ENCODE measurements at places on chromosomes 6 and 20.
A peak's percentile ranks its signal among the peaks of the same experiment; 100 is the strongest.

DNA sequence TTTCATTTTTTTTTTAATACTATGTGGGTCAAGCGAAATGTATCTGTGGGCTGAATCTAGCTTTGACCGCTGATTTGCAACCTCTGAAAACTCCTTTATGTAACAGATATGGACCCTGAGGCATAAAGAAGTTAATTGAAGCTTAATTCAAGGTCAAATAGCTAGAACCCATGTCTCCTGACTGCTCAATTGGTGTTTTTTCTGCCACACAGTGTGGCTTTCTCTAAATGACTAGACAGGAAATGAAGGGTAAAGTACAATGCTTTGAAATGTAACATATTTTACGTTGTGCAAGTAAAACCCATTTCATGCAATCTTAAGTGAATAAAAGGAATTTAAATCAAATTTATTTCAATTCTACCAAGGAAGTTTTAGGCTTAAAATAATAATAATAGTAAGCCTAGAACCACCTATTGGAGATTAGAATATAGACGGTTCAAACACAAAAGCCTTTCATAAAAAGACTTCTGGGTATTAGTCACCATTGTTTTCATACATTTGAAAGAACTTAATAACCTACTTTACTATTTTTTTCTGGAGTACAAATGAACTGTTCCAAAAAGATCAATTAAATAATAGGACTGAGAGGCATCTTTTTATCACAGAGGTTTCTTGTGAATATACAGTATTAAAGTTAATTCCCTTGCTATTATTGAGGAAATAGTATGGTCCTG, 279.8 kb downstream of the EPHA7 start:
- DNase-seq: no peak

DNA sequence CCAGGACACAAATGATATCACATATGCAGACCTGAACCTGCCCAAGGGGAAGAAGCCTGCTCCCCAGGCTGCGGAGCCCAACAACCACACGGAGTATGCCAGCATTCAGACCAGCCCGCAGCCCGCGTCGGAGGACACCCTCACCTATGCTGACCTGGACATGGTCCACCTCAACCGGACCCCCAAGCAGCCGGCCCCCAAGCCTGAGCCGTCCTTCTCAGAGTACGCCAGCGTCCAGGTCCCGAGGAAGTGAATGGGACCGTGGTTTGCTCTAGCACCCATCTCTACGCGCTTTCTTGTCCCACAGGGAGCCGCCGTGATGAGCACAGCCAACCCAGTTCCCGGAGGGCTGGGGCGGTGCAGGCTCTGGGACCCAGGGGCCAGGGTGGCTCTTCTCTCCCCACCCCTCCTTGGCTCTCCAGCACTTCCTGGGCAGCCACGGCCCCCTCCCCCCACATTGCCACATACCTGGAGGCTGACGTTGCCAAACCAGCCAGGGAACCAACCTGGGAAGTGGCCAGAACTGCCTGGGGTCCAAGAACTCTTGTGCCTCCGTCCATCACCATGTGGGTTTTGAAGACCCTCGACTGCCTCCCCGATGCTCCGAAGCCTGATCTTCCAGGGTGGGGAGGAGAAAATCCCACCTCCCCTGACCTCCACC, 42.2 kb downstream of the SIRPA start:
- no peak for DNase-seq

DNA sequence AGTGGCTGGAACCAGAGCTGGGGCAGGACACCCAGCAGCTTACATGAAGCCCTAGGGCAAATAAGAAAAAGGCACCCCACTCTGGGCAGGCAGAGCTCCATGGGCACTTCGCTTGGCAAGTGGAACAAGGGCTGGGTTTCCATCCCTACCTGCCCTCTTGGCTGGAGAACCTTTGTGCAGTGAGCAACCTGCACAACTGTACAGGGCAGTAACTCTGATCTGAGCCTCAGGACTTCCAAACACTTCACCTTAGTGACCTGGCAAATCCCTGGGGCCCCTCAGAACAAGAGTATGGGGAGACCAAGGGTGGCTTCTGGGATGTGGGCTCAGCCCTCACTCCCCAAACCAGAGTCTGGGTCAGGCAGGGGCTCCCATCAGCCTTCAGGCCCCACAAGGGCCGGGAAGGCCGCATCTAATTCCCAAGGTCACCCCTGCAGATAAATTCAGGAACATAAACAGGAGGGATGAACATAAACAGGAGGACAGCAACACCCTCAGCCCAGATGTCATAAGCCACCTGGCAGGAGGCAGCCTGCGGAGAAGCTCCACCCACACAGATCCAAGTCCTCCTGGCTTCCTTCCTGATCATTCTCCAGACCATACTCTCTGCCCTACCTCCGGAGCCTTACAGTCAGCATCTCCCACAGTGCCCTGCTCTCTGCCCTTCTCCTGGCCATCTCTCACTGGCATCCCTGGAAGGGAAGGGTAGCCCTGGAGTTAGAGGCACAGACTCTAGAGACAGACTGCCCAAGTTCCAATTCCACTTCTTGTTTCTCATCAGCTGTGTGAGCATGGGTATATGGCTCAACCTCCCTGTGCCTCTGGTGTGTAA, 37.5 kb downstream of the HNF4A start:
- no peak for DNase-seq

GRCh38 chr6:56787209-56787608, 144.5 kb upstream of the DST start:
- no peak for DNase-seq

DNA sequence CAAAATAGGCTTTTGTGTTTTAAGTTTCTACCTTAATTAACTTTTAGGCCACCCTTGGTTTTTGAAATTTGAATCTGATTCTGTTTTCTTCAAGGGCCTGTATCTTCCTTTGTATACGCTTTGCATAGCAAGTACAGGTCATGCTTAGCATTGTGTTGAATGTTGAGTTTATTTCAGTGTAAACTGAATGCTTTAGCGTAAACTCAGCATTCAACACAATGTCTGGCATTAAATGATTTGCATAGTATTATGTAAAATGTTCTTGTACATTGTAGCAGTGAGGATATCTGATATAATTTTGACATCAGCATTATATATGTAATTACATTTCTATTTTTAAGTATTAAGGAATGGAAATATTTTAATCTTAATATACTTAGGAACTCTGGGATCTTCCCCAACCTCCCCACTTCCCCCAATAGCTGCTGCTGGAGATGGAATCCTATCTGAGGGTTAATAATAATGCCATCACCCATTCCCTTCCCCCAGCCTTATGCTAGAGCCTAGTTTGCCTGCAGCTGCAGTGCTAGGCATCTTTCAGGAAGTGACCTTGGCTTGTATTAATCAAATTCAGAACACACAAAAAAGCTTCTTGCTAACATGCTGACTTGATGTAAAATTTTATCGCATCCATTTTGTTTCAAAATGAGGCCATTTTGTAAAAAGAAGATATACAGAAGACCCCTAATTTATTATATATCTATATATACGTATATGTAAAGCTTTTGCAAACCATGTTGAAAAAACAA, 73.1 kb downstream of the NCOA3 start:
- DNase-seq: no peak

GRCh38 chr20:5364136-5364821, 47.5 kb upstream of the PROKR2 start:
- DNase-seq: no peak

- no peak for DNase-seq
Observed at GRCh38 chr6:74936886-74937285, 269.0 kb downstream of the COL12A1 start.

- DNase-seq: no peak
Observed at GRCh38 chr6:156729248-156729647, 47.9 kb upstream of the ARID1B start.

DNA sequence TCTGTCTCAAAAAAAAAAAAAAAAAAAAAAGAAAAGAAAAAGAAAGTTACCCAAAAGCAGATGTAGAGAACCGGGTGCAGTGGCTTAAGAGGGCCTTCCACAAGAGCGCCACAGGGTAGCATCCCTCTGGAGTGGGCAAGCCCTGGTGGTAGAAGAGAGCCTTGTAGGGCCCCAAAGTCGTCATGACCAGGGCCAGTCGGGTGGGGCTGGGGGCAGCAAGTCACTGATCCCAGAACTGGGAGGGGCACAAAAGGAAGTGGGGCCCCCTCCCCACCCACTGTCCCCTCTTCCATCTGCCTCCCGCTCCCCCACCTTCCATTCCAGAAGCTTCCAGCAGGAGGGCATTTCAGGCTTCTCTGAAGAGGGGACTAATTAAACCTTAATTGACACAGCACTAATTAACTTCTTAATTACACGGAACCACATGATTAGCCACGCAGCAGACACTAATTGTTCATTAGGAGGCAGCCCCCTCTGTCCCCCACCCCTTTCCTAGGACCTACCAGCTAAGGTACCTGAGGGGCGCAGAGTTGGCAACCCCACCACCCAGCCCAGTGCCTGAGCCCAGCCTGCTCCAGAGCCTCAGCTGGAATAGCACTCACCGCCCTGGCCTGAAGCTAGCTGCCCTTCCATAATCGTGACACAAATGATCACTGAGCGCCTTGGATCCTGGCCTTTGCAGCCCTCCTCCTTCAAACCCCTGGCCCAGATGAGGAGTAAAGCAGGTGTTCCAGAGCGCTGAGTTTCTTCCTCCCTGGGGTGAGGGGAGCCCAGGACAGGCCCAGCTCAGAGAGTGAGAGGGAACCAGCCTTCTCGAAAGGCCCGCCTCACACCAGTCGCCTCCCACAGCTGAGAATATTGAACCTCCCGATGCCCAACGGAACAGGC, 34.8 kb downstream of the MDFI start:
- no peak for DNase-seq

- no peak for DNase-seq
Observed at GRCh38 chr6:32058511-32058963, 20.3 kb downstream of the CYP21A2 start.

GRCh38 chr6:155314773-155315515, 660 bp upstream of the TFB1M start:
- DNase-seq: peak; percentile 60

DNA sequence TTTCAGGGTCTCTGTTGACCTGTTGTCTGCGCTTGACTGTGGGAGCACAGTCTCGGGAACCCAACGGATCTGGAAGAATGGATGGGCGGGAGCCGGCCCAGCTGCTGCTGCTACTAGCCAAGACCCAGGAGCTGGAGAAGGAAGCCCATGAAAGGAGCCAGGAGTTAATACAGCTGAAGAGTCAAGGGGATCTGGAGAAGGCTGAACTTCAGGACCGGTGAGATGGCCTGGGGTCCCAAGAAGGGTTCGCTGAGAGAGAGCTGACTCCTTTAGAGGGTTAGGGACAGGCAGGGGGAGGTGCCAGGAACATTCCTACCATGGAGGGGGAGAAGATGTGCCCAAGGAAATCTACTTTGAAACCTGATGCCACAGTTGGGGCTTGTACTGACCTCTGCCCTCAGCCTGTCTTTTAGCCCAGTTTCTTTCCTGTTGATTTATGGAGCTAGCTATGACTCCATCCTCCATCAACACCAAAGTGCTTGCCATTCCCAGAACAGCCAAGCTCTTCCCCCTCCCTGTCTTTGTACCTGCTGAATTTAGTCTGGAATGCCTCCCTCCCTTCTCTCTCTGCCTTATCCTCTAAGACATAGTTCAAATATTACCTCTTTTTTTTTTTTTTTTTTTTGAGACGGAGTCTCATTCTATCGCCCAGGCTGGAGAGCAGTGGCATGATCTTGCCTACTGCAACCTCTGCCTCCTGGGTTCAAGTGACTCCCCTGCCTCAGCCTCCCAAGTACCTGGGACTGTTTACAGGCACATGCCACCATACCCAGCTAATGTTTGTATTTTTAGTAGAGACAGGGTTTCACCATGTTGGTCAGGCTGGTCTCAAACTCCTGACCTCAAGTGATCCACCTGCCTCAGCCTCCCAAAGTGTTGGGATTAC, 12.2 kb downstream of the CEP250 start:
- DNase-seq: no peak

DNA sequence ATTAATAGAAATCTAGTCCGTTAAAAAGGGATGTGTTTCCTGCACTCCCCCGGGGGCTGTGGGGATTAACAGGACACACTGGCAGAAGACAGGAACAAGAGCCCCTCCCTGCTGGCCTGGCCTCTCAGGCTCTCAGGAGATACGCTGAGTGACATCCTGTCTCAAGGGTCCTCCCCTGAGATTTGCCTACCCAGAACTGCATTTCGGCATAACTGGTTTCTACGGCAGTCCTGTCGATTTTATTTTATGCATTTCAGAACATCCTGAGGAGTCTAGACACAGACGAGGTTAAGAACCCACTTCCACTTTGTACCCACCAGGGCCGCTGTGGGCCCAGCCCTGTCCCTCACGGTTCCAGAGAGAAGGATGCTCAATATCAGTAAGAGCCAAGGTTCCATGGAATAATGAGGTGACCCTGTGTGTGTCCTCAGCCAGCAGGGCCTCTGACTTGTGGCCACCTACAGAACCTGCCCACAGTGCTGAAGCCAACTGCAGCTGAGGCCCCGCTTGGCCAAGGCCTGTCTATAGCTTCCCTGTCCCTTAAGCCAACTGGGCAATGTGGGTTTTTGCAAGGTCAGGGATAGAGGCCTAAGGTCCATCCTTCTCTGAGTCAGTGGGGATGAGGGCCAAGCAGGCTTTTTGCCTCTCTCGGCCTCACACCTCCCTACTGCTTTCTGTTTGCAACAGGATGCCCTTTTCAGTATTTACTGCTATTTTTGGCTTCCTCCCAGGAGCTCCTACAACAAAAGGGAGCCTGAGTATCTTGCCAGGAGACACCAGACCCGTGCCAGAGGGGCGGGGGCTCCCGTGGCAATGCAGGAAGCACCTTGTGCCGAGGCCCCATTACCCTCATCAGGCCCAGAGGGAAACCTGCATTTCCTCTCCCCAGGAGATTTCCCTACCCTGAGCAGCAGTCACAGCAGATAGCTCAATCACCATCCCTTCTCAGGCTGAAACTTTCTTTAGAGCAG, 14.7 kb downstream of the UQCC2 start:
- DNase-seq: peak; percentile 29

DNA sequence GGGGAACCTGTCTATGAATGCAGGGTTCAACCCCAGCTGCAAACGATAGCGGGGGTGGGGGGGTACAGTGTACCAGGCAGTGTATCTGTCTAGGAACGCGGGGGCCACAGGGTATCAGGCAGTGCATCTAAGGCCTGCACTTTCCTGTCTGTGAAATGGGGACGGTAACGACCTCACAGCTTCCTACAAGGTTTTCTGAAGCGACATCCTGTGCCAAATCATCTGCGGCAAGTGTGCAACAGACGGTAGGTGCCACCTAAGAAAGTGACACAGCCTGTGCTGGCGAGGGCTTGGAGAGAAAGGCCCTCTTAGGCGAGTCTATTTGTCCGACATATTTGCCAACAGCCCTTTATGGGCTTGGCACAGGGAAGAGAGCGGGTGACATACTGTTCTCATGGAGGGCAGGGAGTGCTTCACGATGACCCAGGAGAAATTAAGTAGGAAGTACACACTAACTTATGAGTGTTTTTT, 3.8 kb downstream of the DIDO1 start:
- DNase-seq: peak; percentile 65

DNA sequence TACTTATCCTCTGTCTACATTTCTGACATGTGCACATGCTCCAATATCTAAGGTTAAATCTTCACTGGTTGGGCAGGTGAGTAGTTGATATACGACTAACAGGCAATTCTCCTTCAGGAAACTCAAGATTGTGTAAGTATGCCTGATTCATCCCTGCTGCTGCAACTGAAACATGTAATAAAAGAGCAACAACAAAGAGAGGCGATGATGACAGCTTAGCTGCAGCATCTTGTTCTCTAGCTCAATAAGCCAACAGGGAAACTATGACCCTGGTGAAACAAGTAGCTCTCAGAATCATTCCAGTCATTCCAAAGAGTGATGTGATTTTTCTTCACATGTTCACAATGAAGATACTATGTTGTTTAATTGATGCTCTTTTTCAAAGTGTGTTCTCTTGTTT, 74.4 kb downstream of the ELOVL4 start:
- DNase-seq: no peak
